SK-N-SH (cell line): ENCODE measurements at places on chromosomes 1 and 21. TPM values are rescaled to one million over a fixed set of nuclear protein-coding genes. Genes with fewer than 3 reads are reported as not detected.

The CD1B gene
- polyA plus RNA-seq = not detected in 2 replicates

The EPHB2 gene
- 18.6 and 25.2 TPM in 2 replicates for polyA plus RNA-seq

The B3GALT2 gene
- 0.23 and 0.37 TPM in 2 replicates for polyA plus RNA-seq

The GJA8 gene
- polyA plus RNA-seq = not detected in 2 replicates

The LCE1D gene
- polyA plus RNA-seq = not detected in 2 replicates

The KCTD3 gene
- polyA plus RNA-seq = 34.8 and 36.6 TPM in 2 replicates

The KLHDC9 gene
- polyA plus RNA-seq = 4.4 and 4.7 TPM in 2 replicates

The TSACC gene
- 1.5 TPM in 2 replicates for polyA plus RNA-seq

The KIF17 gene
- polyA plus RNA-seq = 4.1 and 4.3 TPM in 2 replicates

The L1TD1 gene
- not detected in 2 replicates for polyA plus RNA-seq

The ZFP69B gene
- polyA plus RNA-seq = 1.7 and 2.1 TPM in 2 replicates

The GPR157 gene
- polyA plus RNA-seq = 1.8 and 2.1 TPM in 2 replicates

The SLC30A10 gene
- 0.02 TPM in 2 replicates for polyA plus RNA-seq

The WNT2B gene
- polyA plus RNA-seq = 3.4 and 4.3 TPM in 2 replicates

The TCP10L gene
- polyA plus RNA-seq = 0.08 and 0.33 TPM in 2 replicates

The IL6R gene
- polyA plus RNA-seq = 1.4 and 2.8 TPM in 2 replicates
